ENCODE measurements at places on chromosomes 2 and 18.

- peak; percentile 56 for DNase-seq
Observed at GRCh38 chr2:109213646-109214433, 84.8 kb downstream of the SH3RF3 start.

DNA sequence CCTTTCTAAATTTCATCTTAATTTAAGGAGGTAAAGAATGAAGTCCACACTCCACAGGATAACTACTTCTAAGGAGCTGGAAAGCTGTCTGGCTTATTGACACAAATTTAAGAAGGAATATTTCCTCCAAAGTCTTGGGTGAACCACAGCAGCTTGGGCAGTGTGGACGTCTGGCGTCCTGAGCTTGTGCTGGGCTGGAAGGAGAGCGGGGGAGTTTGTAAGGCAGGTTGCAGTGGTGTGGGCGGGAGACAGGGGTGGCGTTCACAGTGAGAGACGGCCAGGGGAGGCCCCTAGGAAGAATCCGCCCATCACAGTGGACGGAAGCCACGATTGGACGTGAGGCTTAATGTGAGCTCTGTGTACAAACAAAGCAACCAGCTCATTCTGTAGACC lies 25.7 kb downstream of the ADI1 start:
- DNase-seq = no peak

DNA sequence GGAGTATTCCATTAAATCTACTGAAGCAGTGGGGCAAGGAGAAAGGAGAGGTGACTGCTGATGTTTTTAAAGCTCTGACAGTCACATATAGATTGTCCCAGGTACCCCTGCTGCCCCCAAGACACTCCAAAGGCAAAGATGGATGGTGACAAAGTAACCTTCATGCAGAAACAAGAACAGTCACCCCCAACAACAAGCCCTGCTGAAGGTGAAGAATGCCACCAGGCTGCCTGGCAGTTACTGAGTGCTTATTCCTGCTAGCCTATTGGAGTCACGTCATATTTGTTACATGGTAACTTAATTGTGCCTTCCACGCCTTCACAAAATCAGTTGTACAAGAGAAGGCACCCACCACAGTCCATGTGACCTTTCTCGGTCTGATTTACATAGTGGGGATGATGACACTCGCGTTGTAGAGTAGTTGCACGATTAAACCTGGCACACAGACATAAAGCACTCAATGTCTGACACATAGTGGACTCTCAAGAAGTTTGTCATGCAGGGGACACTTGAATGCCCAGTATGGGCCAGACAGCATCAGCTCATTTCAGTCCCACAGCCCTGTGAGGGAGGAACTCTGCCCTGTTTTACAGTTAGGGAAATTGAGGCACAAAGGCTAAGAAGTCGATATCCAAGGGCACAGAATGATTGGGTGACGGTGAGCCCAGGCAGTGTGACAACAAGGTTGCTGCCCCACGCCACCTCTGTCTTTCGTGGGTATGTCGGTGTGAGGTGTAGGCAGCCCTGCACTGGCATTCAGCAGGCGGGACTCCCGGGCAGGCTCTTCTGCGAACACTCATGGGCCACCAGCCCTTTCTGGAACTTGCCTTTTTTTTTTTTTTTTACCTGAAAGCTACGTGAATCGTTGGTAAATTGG lies 62.7 kb downstream of the ZCCHC2 start:
- no peak for DNase-seq

DNA sequence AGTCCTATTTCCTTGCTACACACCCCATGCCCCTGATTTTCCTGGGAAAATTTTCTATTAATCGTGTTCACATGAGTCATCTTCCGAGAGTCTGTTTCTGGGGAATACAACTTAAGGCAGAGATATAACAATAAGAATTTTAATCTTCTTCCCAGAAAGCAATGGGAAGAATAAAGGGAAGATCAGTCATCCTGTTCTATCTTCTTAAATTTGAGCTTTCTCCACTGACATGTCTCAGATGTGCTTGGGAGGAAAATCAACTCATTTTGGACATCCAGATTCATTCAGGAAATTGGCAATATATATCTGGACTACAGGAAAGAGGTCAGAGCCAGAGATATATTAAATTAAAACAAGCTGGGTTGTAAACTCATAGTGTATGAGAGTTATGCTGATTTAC lies 62.3 kb upstream of the SPAG16 start:
- no peak for DNase-seq

GRCh38 chr2:156405586-156405985 lies 30.6 kb upstream of the GPD2 start:
- DNase-seq = no peak

GRCh38 chr2:62884514-62884913 lies 166.1 kb upstream of the OTX1 start:
- DNase-seq = no peak

DNA sequence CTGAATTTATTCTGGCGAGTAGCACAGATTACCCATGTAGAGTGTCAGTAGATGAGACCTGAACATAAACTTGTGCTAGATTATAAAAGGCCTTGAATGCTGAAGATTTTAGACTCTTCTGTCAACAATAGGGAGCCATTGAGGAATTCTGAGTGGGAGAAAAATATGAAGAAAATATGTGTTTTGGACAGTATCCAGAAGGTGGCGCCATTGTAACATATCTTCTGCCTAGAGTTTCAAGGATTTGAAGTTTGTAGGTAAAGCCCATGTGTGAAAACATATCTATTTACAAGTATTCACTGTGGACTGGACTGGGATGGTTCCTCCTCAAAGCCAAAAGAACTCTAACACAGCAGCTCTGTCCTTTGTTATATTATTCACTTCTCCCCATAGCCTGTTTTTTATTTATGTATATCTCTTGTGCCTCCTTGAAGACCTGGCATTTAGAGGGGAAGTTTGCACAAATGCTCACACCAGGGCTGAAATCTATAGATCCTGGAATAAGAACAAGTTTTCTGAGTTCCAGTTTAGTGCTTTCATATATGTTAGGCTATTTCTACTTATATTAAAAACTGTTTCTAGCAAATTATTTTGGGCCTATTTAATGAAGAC lies 124.9 kb downstream of the RDH14 start:
- DNase-seq = no peak

DNA sequence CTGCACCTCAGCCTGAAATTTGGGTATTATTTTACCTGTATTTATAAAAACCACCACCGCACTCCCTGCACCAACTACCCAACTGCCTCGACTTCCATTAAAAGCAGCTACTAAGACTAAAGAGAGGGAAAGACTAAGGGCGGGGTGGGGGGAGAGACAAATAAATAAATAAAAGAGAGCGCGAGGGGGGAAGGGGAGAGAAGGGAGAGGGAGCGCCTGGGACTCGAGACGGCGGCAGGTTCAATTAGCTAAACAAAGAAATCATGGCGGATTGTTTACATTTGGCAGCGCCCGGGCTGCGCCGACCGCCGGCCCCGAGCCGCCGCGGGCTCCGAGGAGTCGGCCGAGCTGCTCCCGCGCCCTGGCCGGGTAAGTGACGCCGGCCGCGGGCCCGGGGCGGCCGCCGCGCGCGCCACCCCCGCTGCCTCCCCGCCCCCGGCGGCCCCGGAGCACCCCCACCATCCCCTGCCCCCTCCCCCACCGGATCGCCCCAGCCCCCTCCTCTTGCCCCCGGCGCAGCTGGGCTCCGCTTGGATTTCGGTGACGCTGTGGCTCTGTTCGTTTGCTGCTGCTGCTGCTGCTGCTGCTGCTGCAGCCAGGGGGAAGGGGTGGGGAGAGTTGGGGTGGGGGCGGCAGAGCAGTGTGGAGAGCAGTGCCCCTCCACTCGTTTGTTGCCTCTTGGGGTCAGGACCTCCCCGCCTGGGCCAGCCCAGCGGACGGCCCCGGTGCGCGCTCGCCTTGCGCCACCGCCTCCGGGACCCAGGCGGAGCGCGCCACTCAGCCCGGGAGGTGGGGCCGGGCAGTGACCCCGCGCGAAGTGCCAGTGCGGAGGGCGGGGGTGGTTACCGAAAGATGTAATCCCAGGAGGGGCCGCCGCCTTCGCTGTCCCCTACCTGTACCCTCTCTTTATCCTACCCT lies 187.2 kb upstream of the FANCL start:
- no peak for DNase-seq

- DNase-seq = no peak
Observed at GRCh38 chr2:219184121-219184520, 6.0 kb downstream of the RETREG2 start.

- no peak for DNase-seq
Observed at GRCh38 chr2:217661378-217661777, 341.4 kb downstream of the TNS1 start.

DNA sequence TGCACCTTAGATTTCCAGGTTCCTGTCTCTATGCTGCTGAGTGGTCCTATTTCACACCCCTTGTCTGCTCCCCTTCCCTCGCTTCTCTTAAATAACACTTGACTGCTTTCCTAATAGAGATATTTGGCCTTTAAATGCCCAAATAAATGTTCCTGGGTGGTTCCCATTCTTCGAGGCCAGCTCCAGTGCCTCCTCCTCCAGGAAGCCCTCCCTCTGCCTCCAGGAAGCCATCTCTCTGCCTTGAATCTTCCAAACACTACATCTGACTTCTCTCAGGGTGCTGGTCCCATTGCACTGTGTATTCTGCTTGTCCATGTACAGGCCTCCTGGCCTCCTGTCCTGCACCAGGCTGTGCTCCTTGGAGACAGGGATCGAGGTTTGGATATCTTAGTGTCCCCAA lies 14.2 kb downstream of the EHD3 start:
- no peak for DNase-seq

DNA sequence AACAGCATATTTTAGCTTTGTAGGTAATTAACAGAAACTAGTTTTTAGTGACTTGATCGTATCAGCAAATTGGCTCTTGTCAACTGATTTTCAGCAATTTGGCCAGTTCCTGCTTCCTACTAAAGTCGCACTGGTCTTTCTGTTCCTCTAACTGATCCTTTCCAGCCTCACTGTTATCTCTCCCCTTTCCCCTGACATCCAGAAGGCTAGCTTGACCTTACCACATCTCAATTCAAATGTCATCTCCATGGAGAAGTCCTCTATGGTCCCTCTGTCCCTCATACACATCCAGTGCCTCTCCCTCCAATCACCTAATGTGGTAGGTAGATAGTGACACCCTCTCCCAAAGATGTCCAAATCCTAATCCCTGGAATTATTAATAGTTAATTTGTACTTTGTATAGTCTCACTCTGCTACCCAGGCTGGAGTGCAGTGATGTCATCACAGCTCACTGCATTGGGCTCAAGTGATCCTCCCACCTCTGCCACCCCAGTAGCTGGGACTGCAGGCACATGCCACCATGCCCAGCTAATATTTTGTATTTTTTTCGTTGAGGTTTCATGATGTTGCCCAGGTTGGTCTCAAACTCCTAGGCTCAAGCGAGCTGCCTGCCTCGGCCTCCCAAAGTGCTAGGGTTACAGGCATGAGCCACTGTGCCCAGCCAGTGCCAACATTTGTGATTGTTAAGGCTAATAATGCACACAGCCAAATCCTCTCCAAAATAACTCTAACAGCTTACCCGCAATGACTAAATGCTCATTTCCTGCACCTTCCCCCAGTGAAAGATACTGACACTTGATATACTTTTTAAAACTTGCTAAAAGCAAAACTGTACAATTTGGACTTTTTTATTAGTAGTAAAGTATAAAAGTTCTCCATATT lies 16.9 kb downstream of the PSTPIP2 start:
- DNase-seq = no peak

DNA sequence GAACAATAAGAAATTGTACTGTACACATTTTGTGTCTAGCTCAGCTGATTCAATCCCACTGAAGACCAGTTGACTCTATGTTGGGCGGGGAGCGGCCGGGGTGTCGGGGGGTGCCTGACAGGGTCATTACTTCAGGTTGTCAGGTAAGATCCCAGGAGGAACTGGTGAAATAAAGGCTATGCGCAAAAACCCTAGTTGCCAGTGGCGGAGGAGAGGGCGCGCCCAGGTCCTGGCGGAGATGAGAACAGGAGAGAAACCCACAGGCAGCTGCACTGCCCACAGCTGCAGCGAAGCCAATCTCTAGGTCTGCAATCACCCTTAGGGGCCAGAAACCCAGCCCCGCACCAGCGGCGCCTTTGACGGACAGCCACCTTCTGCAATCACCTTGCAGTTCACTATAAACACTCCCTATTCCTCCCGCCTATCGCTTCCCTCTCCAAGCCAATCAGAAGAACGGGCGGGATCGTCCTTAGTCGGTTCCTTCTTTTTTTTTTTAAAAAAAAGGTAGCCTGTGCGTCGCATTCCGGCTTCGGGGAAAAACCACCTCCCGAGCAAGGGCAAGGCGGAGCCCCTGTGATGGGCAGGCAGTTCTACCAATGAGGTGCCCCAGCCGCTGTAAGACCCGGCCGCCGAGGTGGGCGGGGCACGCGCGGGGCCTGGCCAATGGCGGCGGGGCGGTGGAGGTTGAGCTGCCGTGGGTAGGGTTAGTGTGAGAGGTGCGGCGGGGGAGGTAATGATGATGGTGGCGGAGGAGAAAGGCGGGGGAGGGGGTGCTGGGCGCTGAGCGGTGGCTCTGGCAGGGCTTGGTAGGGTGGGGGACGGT lies at the start of gene EHBP1:
Gene EHBP1 (plus strand): TSS at position 707 of the 823 bp plus-strand sequence. CDS start 1,479 bp downstream, outside the sequence.
- DNase-seq = peak; percentile 95

DNA sequence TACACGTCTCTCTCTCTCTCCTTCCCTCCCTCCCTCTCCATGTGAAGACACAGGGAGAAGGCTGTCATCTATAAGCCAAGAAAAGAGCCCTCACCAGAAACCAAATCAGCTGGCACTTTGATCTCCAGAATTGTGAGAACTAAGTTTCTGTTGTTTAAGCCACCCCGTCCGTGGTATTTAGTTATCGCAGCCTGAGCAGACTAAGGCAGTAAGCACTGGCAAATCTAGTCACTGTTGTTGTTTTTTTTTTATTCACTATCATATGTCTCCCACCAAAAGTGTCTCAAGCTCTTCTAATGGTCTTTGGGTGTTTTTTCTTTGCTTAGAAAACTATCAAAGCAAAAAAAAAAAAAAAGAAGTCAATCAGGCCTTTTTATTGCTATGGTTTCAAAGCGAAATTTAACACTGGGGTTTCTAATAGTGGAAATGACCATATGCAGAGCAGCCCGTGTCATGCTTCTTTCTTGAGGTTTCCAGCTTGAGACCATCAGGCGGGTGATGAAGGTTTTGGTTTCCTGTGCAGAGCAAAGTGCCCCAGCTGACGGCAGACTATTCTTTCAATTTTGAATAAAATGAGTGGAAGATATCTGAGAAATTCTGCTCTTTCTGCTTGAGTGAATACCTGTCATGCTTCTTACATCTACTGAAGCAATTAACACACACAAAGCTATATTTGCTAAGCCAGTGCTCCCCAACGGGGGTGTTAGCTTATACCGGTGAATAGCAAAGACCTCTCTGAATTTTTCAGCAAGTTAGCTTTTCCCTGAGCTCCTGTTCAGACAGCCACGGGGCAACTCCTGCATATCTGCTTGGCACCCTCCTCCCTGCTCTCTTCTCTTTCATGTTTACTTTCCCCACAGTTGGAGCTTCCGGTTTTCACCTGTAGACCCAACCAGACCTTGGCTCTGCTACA lies 394.1 kb upstream of the ATP5MC3 start:
- no peak for DNase-seq

DNA sequence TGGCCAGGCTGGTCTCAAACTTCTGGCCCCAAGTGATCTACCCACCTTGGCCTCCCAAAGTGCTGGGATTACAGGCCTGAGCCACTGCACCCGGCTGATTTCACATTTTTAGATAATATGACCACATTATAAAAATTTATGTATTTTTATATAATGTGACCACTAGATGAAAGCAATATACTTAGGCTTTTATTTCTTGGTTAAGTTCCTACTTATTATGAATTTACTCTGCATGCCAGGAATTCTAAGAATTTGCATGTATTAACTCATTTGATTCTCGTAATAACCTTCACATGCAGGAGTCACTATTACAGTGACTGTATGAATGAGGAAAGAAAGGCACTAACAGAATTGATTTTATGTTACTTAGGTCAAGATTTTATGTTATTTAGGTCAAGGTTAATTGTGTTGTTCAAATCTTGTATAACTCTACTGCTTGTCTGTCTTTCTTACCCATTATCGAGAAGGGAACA lies 25.6 kb upstream of the CASP8 start:
- no peak for DNase-seq
